ENCODE measurements at places on chromosomes 11 and 22.

GRCh38 chr11:118238421-118238820, 13.6 kb upstream of the JAML start:
- no peak for DNase-seq

DNA sequence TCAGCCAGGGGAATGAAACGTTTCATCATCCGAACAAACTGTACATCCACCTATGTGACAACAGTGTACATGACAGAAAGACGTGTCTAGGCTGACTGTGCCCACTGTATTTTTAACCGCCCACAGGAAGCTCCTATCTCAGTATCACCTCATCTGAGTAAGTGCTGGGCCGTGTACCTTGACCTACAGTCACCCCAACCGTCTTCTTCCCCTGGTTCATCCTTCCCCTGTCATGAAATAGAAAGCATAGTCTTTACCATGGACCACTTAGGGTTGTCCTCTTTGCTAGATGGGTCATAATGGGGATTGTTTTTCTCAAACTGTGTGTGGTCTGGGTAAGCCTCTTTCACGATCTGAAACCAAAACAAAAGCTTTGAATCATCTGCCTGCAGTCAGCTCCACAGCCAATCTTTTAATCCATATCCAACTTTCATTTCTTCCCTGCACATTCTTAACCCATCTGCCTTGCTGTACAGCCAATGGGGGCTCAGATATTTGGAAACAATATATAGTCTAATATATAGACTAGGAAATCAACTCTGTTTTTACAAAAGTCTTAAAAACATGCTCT, 4.2 kb downstream of the THYN1 start:
- peak; percentile 34 for DNase-seq

GRCh38 chr11:96161307-96162089, 181.5 kb downstream of the MAML2 start:
- peak; percentile 80 for DNase-seq

DNA sequence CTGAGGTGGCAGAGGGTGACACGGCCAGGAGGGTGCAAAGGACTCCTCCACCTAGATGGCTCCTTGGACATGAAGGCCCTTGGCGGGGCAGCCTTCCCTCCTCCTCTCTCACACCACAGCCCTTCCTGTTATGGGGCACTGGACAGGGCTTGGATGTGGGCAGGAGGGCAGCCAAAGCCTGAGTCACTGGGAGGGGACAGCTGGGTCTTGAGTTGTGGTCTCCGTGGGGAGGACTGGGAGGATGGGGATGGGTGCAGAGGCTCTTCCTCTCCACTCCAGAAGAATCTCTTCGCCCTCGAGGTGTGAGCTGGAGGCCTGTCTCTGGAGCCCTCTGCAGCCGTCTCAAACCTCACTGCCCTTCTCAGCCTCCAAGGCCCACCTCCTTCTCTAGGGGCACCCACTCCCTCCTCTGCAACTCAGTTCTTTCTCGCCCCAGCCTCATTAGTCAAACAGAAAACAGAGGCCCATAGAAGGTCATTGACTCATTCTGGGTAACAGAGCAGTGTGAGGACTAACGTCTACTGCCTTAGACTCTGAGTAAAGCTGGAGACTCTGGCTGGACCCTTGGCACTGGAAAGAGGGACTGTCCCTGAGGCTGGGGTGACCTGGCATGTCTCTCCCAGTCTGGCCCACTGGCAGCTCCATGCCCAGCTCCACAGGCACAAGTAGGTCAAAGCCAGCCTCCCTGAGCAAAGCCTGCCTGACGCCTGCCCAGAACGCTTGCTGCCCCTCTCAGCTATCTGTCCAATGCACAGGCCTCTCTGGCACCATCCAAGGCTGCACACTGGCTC, 47.5 kb upstream of the CDON start:
- no peak for DNase-seq

GRCh38 chr11:59944720-59945119, 6.5 kb downstream of the OOSP1 start:
- DNase-seq = no peak

DNA sequence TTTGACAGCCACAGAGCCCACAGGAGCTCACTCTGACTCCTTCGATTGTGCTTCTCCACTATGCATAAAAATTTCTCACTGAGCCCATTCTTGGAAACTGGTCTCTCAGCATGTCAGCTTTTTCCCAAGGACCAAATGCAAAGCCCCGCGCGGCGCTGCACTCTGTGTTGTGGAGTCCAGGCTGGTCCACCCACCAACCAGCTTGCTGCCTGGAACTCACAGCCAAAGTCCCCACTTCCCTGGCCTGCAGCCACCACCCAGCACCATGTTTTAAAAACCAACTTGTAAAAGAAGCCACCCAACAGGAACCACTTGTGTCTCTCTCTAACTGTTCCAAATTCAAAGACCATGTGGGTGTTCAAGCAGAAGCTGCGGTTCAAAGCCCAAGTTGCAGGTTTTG, 124.4 kb downstream of the SPATA19 start:
- no peak for DNase-seq
